GM23338 (cell line): ENCODE measurements at places on chromosomes 11 and 22. TPM values are rescaled to one million over a fixed set of nuclear protein-coding genes. Genes with fewer than 3 reads are reported as not detected.

- no peak for DNase-seq
Observed at GRCh38 chr11:45795379-45795778, 9.6 kb upstream of the SLC35C1 start.

GRCh38 chr11:25943777-25944661 lies 387.9 kb upstream of the ANO3 start:
- no peak for DNase-seq

- no peak for DNase-seq
Observed at GRCh38 chr11:17960091-17960490, 52.8 kb downstream of the SERGEF start.

DNA sequence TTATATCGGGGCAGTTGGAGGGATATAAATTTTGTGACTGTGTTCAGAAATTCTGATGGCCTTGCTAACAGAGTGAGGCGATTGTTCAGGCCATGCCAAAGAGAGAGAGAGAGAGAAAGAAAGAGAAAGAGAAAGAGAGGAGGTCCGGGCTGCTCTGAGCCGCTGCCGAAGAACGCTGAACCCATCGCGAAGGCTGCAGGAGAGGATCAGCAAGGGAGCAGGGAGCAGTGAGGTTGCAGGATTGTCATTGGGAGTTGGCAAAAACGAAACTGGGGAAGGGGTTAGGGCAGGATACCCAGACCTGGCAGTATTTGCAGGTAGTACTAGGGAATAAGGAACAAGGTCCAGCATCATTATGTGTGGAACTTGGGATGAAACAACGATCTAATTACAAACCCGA lies 537.1 kb downstream of the INSC start:
- DNase-seq: no peak

DNA sequence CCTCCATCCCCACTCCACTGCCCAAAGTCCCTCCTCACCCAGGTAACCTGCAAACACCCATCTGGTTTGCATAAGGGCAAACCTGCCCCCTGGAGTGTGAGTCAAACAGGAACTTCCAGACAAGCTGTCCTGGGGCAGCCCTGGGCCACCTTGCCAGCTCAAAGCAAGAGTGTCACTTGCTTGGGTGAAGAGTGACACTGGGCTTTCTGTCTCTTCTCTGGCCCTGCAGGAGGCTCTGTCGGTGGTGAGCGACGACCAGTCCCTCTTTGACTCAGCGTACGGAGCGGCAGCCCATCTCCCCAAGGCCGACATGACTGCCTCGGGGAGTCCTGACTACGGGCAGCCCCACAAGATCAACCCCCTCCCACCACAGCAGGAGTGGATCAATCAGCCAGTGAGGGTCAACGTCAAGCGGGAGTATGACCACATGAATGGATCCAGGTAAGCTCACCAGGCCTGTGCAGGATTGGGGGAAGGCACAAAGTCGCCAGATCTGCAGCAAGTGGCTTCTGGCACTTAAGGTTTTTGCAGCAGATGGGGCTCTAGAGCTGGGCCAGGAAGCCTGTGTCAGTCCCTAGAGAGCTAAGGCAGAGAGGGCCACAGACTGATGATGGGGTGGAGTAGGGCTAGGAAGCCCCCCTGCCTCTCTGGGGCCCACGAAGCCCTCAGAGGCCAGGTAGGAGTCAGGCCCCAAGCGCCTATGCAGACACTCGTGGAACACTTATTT lies 64.2 kb downstream of the FLI1 start:
- DNase-seq: no peak

GRCh38 chr22:43000441-43001175 lies 14.3 kb downstream of the PACSIN2 start:
- DNase-seq: no peak

DNA sequence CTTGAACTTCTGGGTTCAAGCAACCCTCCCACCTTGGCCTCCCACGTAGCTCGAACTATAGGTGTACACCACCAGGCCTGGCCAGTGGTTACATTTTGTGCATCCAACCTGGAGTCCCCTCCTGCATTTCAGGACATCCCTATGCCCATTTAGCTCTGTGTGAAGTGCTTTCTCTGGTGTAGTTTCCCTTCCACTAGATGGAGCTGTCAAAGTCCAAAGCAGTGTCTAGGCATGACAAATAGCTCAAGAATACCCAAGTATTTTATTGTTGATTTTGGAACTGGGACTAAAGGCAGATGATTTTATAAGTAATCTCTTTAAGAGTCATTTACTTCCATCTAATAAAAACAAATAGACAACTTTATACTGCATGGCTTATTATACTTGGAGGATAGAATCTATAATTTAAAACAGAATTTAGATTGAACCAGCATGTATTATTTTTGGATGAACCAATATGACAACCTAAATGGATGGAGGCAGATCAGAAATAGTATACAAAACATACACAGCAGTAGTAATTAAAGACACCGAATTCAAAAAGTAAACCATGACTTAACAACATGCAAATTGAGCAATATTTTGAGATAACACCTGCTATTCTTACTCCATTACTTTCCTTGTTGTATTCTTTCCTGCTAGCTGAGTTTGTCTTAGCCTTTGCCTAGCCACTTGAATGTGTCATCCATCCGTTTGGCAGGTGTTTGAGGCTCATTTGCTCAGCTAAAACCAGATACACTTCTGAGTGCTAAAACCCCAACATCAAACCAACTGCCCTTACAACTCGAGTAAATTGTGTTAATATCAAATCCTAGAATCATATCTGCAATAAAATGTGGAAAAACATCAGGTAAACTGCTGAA lies 37.7 kb downstream of the EIF4ENIF1 start:
- DNase-seq: peak; percentile 67

DNA sequence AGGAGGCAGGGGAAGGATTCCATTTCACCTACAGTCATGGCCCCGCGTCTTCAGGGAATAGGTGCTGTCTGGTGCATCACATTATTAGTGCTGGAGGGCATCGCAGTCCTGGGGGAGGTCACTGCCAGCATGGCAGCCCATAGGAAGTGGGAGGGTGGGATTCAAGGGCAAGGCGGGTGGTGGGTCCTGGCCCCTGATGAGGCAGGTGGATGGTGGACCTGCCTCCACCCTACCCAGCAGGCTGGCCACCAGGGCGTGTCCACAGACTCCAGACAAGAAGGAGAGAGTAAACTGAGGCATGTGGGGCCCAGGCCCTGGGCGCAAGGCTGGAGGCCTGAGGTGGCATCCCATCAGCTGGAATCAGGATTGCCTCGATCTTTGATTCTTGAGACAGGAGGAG lies 53.3 kb downstream of the RTN4R start:
- DNase-seq: no peak

- no peak for DNase-seq
Observed at GRCh38 chr11:1918436-1919315, 827 bp upstream of the TNNT3 start.

DNA sequence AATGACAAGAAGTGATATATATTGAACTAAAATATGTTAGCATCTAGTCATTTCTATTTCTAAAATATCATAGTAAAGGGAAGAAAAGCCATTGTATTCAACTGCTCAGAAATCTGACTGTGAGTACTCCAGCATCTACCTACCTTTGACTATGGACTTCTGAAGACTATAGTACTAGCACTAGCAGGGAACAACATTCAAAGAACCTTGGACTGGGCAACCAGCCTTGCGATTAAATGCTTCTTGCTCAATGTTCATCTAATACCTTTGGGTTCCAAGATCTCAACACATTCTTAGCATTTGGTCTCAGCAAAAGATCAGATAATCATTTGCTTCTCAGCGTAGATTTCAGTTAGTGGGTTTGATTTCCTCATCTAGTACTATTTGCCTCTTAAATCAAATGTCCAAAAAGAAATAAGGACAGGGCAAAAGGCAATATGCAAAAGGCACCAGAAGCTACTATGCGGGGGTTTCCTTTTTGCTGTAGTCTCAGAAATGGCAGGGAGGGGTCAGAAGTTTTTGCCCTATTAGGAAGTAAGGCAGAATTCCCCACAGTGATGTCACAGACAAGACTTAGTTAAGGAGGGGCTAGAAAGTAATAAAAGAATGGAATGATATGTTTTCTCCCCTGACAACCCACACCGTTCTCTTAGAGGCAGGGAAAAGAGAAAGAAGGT lies 80.6 kb downstream of the GAB2 start:
- DNase-seq: no peak

- no peak for DNase-seq
Observed at GRCh38 chr11:78266451-78266850, 77.7 kb downstream of the USP35 start.

DNA sequence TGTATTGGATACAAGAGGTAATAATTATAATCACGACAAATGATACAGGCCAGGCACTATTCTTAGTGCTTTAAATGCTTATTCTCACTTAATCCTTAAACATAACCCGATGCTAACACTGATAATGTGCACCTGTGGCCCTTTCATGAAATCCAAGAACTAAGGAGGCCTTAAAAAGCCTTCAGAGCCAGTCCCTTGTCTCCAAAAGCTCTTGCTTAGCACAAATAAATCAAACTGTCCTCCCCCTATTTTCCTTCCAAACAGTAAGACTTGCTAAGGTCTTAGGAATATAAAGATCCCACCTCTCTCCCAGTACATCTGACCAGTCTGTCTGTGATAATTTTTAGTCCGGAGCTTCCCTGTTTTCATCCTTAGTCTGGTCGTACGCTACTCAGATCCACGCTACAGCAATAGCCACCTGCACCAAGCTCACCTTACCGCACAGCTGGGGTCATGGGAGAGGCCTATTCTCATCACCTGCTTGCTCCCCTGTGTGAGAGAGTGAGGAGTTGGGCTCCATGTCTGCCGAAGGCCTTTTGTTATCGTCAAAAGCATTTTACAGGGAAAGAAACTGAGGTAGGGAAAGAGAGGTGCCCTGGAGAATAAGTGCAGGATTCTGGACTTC lies 16.9 kb downstream of the FXYD6 start:
- DNase-seq: no peak

DNA sequence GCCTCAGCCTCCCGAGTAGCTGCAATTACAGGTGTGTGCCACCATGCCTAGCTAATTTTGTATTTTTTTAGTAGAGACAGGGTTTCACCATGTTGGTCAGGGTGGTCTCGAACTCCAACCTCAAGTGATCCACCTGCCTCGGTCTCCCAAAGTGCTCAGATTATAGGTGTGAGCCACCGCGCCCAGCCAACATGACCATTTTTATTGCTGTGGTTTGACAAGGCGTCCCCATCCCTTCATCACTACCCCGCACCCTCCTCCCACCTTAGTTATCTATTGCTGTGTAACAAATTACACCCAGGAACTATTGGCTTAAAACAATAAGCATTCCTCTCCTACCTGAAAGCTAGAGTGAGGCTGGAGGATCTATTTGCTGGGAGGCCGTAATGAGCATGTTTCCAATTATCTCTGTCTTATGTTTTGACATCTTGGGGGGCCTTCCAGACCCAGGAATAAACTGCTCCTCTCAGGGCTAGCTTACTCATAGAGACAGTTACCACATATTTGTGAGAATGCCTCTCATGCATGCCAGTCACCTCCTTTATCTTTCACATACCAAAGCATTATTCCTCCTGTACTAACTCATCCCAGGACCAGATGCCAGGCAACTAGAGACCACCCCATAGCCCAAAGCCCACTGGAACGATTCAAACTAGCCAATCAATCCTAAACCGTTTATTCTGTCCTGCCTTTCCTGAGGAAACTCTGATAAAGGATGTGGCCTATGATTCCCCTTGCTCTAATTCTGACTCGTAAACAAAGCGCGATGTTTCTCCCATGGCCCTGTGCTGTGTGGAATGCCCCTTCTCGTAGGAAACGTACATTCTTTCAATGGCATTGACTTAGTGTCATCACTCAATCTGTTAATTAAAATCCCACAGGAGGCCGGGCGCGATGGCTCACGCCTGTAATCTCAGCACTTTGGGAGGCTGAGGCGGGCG lies 19.4 kb downstream of the SNU13 start:
- no peak for DNase-seq

- DNase-seq: peak; percentile 89
Observed at GRCh38 chr11:32312865-32313403, 122.4 kb downstream of the WT1 start.

DNA sequence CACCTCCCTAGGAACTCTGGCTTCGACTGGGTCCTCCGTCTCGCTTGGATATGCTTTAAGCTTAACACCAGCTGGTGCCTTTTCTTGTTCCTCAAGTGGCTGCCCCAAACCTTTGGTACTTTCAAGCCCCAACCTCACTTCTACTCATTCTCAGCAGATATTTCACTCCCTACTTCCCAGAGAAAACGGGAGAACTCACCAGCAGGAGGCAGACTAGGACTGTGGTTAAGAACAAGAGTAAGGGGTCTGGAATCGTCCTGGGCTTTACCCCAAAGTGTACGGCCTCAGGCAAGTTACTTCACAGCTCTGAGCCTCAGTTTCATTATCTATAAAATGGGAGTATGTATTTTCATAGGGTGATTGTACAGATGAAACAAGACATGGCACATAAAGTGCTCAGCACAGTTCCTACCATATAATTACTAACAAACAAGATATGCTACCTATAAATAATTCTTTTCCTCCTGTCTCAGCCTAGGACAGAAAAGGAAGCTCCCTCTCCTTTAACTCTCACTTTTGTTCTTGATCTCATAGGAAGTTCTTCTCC lies 37.8 kb downstream of the PAMR1 start:
- peak; percentile 94 for DNase-seq

GRCh38 chr11:64697663-64698375 lies 25.2 kb downstream of the NRXN2 start:
- DNase-seq: no peak

GRCh38 chr11:113448316-113448677 lies 26.9 kb downstream of the DRD2 start:
- DNase-seq: no peak

DNA sequence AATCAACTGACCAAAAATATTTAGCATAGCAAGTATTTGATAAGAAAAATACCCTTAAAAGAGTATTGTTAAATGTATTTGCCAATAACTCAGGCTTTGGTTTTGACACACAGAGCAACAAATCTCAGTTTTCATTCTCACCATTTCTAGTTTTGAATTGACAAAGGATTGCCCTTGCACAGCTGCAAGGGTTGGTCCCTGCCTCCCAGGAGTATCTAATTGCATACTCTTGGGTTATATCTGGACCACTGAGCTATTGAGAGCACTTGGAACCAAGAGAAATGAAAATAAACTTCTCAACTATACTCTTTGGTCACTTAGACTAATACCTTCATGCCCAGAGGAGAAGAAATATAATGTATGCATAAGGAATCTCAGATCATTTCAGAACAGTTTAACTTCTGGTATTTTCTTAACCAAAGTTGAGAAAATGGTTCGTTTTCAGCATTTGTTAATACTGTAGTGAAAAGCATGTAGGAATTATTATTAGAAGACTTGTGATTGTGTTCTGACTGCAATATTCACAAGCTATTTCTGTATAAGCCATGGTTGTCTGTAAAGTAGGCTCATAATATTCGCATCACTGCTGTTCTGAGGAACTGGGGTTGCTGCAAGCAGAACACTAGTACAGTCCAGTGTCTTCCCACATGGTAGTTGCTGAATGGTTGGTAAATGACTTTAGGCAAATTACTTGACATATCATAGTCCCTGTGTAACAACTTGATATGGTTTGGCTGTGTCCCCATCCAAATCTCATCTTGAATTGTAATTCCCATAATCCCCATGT lies 7.9 kb downstream of the C2CD3 start:
- no peak for DNase-seq

The UQCR10 gene
- 78.0 and 91.3 TPM in 2 replicates for total RNA-seq

The SCGB1A1 gene
- not detected in 2 replicates for total RNA-seq

The KCTD17 gene
- 26.9 and 35.0 TPM in 2 replicates for total RNA-seq

The ZNF215 gene
- total RNA-seq: 18.8 and 20.8 TPM in 2 replicates

The MPZL3 gene
- 2.9 and 5.7 TPM in 2 replicates for total RNA-seq
